Tibial artery (tissue), 4 donors: ENCODE measurements at places on chromosomes 5 and 9.

GRCh38 chr9:123058834-123059233 lies 25.4 kb downstream of the GPR21 start:
- no peak for DNase-seq

- no peak for DNase-seq
Observed at GRCh38 chr9:137491735-137492432, 32.8 kb upstream of the NSMF start.

DNA sequence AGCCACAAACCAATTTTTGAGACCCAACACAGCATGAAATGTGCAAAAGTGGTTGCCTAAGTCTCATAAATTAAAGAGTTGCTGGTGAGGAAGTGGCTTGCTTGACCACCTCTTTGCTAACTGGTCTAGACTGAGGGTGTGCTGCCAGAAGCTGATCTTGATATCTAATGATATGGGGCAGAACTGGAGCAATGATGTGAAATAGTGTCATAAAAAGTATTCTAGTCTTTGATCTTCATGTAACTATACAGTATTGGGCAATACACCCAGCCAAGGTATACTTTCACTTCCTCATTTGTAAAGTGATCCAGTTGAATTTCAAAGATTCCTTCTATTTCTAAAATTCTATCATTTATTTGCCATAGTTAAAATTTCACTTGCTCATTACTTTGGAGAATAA lies 5.9 kb upstream of the YTHDC2 start:
- no peak for DNase-seq

GRCh38 chr5:44538797-44539601 lies 149.8 kb upstream of the FGF10 start:
- DNase-seq: no peak

DNA sequence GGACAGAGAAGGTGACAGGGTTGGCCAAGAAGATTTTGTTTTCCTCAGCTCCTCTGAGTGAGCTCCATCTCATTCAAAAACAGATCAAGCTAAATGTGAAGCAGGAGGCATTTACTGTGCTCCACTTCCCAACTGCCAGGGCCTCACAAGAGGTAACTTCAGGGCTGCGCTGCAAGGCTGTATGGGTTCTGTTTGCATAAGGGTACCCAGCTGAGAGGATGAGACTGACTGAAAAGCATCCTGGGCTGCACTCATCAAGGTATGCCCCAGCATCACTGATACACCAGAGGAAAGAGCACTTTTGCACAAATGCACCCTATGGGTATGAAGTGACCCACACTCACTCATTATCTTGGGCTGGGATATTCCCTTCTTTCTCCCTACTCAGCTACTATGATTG lies 316.2 kb upstream of the HAPLN1 start:
- DNase-seq: no peak
